GM06990 (cell line): ENCODE measurements at places on chromosomes 6 and 20.
A peak's percentile ranks its signal among the peaks of the same experiment; 100 is the strongest.

DNA sequence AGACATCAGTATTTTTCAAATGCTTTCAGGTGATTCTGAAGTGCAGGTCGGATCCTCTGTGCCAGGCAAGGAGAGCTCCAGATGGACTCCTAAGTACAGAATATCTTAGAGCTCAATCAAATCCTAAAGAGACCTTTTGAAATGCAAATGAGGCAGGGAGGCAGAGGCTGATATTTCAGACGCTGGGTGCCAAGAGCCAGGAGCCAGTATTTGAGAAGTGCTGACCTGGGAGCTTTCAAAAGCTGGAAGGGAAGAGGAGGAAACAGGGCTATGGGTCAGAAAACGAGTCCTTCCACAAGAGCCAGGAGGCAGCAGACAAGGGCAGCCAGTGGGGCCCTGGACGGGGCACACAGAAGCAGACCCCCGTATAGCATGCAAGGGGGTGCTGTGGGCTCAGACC lies 46.1 kb upstream of the DSN1 start:
- no peak for DNase-seq

DNA sequence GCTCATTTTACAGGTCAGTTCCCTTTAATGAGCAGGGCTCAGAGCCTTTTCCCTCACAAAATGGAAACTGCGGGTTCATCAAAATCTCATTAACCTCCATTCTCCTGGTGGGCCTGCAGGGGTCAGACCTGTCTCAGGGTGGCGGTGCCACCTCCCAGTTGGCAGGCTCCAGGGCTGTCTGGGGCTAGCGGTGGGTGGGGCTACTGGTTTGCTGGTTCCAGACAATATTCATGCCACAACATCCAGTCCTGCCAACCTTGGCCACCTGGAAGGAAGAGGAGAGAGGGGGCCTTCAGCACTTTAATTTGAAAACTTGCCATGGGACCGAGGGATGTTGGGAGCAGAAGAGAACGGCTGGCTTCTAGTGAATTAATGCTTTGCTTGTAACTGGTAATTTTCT lies 41.9 kb upstream of the CTNNBL1 start:
- peak; percentile 30 for DNase-seq

DNA sequence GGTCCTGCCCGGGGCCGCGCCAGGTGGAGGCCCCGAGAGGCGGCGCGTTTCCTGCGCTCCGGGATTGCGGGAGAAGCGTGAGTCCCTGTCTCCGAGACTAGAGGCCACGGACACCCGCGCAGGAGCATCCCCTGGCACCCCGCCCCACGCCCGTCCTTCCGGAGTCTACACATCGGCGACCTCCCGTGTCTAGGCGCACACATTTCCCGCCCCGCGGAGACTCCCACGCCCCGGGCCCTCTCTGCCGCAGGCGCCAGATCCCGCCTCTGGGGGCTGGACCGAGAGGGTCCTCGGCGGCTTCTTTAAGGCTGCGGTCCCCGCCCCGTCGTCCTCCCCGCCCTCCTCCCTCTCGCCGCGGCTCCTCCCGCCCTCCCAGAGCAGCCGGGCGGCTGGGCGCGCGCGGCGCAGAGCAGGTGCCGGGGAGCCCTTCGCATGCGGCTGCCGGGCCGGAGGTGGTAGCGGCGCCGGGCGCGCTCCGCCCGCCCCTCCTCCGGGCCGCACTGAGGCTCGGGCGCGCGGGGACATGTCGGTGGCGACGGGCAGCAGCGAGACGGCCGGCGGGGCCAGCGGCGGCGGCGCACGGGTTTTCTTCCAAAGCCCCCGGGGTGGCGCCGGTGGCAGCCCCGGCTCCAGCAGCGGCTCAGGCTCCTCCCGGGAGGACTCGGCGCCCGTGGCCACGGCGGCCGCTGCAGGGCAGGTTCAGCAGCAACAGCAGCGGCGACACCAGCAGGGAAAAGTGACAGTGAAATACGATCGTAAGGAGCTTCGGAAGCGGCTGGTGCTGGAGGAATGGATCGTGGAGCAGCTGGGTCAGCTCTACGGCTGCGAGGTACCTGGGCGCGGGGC lies at the start of gene PPP1R14C:
Gene PPP1R14C (plus strand): TSS at position 375 of the 846 bp plus-strand sequence. CDS start 149 bp downstream, at position 524.
- DNase-seq: peak; percentile 29

- no peak for DNase-seq
These were observed 291.2 kb upstream of the ADGRB3 start for GRCh38 chr6:68343901-68344300.

DNA sequence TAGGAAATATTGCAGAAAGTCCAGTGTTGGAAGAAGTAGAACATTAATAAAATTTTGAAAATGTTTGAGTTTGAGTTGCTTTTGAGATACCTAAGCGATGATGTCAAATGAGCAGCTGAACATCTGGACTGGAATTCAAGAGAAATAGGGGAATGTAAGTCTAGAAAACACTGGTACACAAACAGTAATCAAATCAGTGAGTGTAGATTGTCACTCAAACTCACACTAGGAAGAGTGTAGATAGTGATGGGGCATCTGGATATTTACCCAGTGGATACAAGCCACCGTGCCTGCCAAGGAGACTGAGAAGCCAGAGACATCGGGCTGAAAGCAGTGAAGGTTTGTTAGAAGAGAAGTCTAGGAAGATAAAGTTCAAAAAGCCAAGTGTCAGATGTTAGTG lies 2.2 kb downstream of the HMGCLL1 start:
- DNase-seq: no peak

DNA sequence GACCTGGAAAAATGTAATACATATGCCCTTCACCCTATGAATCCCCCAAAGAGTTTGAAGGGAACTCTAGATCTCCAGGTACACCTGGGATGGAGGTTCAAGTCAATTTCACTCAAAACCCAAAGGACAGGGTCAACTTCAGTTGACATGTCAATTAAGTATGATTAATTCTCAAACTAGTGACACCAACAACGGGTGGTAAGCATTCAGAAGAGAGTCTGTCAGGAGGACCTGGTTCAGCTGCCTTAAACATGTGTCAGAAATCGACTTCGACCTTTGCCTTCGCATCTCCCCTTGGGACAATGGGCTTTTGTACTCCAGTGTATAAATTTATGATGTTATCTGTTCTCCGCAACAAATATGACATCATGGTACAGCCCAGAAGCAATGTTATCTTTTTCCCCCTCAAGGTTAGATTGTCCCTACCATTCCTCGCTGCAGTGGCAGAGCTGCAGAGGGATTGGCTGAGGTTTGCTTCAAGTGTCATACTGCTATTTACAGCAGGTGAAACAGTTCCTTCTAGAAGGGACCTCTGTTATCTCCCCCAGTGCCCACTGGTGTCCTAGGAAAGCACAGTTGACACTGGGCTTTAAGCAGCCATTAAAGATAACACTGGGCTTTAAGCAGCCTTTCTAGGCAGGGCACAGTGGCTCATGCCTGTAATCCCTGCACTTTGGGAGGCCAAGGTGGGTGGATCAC lies 94.7 kb upstream of the SNX9 start:
- DNase-seq: no peak

DNA sequence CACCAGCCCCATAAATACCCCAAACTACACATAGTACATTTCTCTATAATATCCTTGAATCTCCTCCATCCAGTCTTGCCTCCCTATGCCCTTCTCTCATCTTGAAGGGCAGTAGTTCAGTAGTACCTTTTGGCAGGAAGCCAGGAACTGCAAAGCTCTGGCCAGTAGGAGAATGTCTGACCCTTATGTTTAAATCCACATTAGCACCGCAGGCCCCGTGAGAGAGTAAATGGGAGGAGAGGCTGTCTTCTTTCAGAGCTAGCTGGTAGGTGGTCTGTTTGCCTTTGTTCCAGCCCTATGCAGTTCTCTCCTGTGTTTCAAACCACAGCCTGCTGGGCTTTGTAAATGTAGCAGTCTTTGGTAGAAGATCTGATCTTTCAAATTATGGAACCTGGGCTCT lies 690.7 kb downstream of the DOK5 start:
- no peak for DNase-seq

DNA sequence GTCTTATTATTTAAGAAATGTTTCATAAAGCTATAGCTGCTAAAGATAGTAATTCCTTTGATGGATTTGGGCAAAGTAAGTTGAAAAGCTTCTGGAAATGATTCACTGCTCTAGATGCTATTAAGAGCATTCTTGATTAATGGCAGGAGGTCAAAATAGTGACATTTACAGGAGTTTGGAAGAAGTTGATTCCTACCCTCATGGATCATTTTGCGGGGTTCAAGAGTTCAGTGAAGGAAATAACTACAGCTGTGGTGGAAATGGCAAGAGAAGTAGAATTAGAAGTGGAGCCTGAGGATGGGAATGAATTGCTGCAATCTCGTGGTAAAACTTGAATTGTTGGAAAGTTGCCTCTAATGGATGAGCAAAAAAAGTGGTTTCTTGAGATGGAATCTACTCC lies 316.1 kb downstream of the UTRN start:
- DNase-seq: no peak

DNA sequence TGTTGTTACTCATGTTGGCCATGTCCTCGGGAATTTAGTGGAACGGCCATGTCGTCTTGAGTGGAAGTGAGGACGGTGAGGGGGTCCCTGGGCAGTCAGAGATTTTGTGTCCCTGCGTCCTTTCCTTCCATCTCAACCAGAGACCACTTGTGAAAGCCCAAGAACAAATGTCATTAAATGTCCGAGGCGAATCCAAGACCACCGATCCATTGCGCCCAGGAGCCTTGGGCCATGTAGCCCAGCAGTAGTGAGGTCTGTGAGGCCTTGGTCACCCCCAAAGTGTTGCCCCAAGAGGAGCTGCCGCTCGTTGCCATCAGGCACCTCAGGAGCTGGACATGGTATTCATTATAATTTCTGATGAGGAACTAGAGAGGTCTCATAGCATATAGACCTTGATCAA lies 17.4 kb upstream of the MICB start:
- DNase-seq: no peak

DNA sequence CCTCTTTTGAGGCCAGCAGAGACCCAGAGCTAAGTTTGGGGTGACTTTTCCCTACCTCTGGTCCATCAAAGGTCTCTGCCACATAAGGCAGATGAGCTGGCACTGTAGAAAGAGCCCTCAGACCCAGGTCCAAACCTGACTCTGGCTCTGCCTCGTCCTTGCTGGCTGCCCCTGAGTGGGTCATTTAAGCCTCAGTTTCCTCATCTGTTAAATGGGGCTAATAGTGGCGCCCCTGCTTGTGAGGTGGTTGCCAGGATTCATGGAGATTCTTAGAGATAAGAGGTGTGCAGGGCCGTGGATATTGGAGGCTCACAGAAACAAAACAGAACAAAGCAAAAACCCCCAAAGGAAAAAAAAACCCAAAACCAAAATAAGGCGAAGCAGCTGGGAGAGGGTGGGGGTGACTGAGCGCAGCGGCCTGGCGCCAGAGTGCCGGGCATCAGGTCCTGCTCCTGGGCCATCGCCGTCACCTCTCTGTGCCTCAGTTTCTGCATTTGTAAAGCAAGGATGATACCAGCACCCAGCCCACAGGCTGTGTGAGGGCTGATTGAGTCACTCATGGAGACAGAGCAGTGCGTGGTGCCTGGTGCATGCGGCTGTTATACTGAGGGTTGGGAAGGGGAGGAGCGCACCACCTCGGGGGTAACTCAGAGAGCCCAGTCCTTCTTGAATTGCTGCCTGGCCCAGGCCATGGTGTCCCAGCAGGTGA lies 133.8 kb upstream of the PTPN1 start:
- DNase-seq: no peak

DNA sequence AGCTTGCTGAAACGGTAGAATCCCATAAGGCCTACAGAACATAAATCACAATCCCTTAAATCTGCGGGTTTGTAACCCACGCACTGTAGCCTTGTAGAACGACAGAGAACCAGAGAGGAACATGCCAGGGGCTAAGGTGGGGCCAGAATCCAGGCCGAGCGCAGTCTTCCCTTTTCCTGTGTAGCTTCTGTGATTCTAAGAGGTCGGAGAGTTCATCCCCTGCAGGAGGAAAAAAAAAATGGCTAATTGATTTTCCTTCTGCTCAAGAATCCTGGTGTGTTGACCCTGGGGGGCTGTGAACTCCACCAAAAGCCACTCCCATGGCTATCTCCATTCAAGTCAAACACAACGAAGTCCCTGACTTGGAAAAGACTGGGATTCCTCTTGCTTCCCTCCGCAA lies 96.3 kb downstream of the SPTLC3 start:
- DNase-seq: no peak

GRCh38 chr20:3119044-3119443 lies 34.5 kb upstream of the AVP start:
- no peak for DNase-seq

- DNase-seq: no peak
These were observed 24.8 kb downstream of the NFYA start for GRCh38 chr6:41097467-41098090.

- no peak for DNase-seq
These were observed 81.7 kb downstream of the THBS2 start for GRCh38 chr6:169171951-169172350.

GRCh38 chr6:34791164-34791700 lies 651 bp upstream of the BLTP3A start:
- DNase-seq: no peak

- no peak for DNase-seq
These were observed 27.1 kb downstream of the TASP1 start for GRCh38 chr20:13611611-13612125.

- DNase-seq: no peak
These were observed 10.3 kb upstream of the BLCAP start for GRCh38 chr20:37538003-37538402.

DNA sequence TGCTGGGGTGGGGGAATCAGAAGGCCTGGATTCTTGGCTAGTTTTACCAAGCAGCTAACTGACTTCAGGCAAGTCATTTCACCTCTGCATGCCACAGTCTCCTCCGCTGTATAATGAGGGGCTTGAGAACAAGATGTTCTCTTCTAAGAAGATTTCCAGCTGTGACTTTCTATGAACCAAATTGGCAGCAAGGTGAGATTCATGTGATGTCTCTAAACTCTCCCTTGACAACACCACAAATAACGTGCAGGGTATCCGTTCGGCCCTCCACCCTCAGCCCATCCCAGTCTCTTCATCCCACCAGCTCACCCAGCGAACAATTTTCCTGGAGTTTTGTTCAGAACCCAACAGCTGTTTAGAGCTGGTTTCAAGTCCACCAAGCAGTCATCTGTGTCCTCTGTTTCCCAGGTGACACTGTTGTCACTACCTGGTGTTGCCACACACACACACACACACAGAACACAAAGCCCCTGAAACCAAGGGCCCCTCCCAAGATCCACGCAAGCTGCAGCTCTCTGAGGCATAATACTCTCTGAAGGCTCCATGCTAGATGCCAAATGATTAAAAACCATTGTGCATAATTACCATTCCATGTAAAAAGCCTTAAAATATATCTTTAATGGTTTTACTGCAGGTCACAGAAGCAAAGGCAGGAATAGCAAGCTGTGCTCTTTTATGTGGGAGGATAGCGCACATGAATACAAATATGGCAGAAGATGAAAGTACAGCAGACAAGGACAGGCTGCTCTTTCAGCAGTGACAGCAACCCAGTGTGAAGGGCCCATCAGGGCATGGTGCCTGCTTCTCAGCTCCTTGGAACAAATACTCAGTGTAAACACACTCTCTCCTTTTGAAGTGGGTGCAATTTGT lies 48.2 kb downstream of the ARHGAP18 start:
- peak; percentile 32 for DNase-seq

DNA sequence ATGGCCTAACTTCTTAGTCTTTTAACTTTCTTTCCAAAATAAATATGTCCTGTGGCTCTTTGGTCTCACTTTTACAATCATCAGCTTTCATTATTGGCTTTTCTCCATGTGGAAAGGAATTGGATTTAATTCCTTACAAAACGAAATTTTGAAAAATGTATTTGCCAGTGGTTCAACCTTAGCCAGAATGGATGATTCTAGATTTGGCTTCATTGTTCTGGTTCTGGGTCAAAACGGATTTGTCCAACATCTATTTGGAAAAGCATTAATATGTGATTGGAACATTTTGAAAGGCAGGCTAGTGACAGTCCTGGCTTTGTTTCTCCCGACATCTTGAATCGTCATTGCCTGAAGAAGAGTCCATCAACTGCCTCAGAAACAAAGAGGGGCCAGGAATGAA lies 59.2 kb downstream of the TENT5A start:
- DNase-seq: no peak
